ENCODE measurements at places on chromosomes 12 and 14.

- no peak for DNase-seq
Observed at GRCh38 chr12:104686196-104686595, 229.4 kb downstream of the CHST11 start.

GRCh38 chr14:81384900-81385299 lies 15.2 kb downstream of the STON2 start:
- DNase-seq: no peak

DNA sequence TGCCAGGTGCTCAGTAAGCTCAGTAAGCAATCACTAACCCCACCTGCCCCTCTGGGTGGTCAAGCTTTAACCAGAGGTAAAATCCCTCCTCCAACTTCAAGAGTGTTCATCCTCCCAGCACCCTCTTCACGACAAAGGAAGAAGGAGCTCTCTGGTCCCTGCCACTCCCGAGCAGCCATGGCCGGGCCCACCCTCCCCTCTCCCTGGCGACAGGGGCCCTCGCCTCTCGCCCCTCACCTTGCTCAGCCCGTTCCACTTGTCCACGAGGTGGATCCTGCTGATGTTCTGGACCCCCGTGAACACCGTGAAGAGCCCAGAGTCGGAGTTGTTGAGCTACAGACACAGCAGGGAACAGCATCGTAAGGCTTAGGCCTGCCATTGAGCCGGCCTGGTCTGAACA lies 52.0 kb downstream of the SCARB1 start:
- DNase-seq: no peak

DNA sequence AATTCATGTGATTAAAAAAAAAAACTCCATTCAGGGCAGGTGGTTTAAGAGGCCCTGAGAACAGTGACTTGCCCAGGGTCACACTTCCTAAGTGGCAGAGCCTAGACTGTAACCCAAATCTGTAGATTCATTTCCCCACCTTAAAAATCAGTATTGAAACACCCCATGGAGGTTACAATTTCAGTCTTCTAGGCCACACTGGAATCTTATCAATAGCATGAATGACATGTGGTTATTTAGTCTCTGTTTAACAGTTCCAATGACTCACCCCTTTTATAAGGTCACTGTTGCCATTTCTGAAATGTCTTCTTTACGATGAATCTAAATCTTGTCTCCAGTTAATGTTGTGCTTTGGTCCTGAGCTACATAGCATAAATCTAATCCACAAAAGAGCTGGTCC lies 262.3 kb upstream of the GRIP1 start:
- no peak for DNase-seq

GRCh38 chr14:64671591-64671990 lies 32.6 kb upstream of the PLEKHG3 start:
- DNase-seq: no peak

DNA sequence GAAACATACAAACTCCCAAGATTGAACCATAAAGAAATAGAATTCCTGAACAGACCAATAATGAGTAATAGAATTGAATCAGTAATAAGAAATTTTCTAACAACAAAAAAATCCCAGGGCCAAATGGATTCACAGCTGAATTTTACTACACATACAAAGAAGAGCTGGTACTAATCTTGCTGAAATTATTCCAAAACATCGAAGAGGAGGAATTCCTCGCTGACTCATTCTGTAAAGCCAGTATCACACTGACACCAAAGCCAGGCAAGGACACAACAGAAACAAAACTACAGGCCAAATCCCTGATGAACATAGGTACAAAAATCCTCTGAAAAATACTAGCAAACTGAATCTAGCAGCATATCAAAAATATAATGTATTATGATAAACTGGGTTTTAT lies 367.8 kb upstream of the CLEC14A start:
- no peak for DNase-seq

DNA sequence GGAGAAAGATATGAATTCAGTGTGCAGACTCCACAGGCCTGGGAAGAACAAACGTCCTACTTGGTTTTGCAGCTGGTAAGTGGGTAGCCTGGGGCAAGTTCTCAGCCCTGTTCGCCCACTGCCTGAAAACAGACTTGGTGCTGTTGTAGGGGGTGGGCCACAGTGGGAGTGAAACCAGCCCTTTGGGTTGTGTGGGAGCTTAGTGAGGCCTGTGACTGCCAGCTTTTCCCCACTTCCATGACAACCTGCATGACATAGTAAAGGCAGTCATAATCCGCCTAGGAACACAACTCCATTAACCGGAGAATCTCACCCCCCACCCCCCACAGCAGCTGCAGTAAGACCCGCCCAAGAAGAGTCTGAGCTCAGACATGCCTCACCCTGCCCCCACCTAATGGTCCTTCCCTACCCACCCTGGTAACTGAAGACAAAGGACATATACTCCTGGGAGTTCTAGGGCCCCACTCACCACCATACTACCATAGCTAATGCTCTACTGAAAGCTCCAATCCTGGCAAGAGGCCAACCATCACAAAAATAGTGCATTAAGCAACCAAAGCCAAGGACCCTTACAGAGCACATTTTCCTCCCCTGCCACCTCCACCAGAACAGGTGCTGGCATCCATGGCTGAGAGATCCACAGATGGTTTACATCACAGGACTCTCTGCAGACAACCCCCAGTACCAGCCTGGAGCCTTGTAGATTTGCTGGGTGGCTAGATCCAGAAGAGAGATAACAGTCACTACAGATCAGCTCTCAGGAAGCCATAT lies 39.8 kb upstream of the LMNTD1 start:
- DNase-seq: no peak

DNA sequence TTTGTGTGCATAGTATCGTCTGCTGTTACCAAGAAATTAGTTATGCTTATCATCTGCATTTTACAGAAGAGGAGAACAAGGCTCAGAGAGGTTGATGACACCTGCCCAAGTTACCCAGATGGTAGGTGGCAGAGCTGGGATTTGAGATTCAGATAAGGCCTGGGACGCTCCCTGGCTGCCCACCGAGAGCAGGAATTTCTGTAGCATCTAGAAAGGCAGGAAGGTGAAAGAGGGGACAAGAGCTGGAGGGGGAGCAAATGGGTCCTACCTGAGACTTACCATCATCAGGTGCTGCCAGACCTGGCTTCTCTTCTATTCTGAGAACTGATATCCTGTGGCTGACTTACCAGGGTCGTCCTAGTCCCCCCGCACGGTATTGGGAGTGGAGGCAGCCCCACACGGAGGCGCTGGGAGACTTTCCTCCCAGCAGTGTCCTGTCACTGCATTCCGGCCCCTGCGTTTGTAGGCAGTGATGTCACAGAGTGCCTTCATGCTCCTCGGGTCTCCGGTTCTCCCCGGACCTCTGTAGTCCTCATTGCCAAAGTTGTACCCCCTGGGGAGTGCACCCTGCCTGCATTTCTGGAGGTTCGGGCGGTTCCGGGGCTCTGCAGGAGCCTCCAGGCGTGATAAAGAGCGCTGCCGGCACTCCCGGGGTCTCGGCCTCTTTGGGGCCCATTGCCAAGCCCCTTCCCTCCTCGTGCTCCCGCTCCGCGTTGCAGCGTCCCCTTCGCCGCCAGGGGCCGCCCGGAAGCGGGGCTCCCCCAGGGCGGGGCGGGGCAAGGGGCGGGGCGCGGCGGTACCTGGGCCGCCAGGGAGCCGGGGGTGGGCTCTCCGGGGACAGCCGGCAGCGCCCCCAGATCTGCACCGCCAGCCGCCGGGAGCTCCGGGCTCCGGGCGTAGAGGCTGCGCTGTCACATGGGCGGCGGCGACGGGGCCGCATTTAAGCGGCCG lies at the start of gene CABP1:
TSS of gene CABP1 (plus strand) at position 856 of the 951 bp plus-strand sequence. CDS start at position 916, 60 bp downstream.
- DNase-seq: peak; percentile 59

GRCh38 chr12:54725233-54725843 lies 77.2 kb upstream of the DCD start:
- no peak for DNase-seq

DNA sequence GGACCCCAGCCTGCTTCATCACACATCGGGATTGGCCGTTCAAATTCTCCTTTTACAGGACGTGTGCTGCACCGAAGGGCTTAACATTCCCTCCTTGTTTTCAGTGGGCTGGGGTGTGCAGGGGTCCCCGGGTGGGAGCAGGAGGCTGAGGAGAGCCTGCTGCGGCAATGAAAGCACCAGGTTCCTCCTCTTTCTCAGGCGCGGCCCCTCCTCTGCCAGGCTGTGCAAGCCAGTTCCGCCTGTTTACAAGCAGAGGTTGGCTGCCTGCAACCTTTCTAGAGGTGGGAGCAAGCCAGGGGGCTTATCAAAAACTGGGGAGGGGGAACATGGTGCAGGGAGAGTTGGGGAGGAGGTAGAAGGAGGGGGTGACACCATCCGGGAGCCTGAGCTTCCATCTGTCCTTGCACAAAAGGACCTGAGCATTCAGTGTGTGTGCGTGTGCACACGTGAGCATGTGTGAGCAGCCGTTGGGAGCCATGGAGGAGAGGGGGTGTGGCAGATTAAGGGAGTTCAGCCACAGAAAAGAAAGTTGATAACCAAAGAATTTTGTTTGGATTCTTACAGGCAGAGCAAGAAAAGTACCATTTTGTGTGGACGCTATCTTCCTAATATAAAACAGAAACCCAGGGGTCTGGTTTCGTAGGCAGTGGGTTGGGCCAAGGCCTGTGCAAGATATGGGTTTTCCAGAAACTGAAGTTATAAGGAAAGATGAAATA lies 108.8 kb upstream of the RFLNA start:
- DNase-seq: no peak

DNA sequence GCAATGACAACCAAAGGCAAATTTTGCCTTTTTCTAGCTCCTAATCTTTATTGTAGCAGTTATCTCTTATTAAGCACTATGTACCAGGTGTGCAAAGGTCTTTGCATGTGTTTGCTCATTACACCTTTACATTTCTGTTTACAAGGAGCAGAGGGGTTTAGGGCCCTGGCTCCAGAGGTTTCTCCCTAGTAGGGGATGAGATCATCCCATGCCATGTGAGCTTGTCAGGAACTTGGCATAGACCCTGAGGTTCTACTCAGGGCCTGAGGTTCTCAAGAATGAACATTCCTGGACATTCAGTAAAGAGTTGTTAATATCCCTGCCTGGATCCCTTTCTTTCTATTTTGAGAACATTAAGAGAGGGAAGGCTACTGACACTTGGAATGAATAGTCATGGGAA lies 292.0 kb downstream of the RPAP3 start:
- no peak for DNase-seq

DNA sequence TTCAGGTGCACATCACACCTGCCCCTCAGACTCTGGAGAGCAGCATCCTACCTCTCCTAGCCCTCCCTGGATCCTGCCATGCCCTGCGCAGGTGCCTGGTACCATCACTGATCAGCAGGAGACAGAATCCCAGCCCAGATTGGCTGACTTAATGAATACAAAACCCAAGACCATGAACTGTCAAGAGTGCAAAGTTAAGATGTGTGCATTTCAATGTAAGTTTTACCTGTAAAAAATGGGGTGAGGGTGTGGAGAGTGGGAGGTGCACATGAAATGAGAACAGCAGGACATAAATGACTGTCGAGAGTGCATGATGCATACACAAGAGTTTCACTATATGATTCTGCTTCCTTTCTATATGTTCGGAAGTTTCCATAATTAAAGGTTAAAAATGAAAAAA lies 57.9 kb upstream of the GPR68 start:
- no peak for DNase-seq

DNA sequence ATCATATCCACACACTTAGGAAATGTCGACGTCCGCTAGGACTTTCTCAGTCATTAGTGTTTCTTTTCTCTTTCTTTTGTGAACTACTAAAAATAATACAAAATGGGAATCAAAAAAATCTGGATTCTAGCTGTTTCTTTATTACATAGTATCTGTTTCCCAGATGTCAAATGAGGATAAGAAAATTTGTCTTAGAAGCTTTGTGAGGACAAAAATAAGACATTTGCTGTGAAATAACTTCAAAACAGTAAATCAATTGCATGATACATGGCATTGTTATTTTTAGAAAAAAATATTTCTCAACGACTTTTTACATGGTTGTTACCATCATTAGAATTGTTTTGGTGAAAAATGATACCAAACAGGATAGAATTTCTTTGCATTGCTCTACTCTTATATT lies 71.4 kb upstream of the IFNG-AS1 start:
- no peak for DNase-seq

GRCh38 chr14:99125113-99125512 lies 146.9 kb downstream of the BCL11B start:
- no peak for DNase-seq

GRCh38 chr12:21776175-21776574 lies 1.7 kb upstream of the KCNJ8 start:
- DNase-seq: no peak

- no peak for DNase-seq
Observed at GRCh38 chr12:94222351-94223084, 74.1 kb downstream of the PLXNC1 start.

DNA sequence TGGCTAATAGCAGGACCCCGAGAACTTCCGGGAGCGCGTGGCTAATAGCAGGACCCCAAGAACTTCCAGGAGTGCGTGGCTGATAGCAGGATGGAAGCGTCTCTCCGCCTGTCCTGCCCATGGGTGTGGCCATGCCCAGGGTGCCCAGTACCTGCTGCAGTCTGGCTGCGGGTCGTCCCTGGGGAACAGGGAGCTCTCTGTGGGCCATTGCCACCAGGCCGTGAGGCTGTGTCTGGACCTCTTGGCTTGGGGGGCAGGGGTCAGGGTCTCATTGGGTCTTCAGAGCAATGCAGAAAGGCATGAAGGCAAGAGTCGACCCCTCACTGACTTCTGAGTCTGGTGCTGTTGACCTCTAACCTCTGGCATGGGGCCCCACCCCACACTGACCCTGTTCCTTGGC lies 35.4 kb downstream of the PACS2 start:
- DNase-seq: no peak

DNA sequence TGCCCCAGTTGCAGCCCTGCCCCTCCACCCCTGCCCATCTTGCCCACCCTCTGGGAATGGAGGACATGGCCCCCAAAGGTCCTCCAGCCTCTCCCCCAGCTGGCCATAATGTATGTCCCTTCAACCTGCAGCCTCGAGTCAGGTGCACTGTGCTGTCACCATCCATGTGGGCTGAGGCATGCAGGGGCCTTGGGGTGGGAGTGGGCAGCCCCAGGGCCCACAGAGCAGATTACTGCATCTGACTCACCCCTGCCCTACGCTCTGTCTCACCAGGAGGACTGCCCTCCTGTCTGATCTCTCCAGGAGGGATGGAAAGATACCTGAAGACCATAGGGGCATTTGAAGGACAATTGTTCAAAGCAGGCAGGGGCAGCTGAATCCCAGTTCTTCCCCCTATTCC lies 13.3 kb downstream of the SYNDIG1L start:
- no peak for DNase-seq

DNA sequence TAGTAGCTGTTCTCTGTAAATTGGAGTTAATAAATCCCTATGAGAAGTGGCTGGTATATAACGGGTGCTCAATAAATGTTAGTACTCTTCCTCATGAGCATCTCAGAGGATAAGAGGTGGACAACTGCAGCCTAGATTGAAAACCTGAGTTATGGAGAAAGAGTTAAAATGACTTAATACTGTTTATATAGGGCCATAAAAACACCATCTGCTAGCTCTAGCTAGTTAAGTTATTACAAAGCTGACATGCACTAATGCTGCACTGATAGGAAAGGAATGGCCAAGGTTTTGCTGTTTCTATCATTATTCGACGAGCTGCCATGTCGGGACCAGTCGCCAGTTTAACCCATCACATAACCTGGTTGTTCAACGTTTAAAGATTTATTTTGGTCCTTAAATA lies 72.0 kb upstream of the SEL1L start:
- DNase-seq: no peak

- no peak for DNase-seq
Observed at GRCh38 chr14:72594099-72594901, 299.6 kb downstream of the DPF3 start.

Data from stimulated activated CD4-positive, alpha-beta T cell treated with anti-CD3 and anti-CD28 coated beads, TNF-alpha, amount 100 ng/mL, for 24 hours (primary cell).